ENCODE measurements at places on chromosomes 5 and 9. TPM values are rescaled to one million over a fixed set of nuclear protein-coding genes. Genes with fewer than 3 reads are reported as not detected.

The GLRA1 gene
- not detected for total RNA-seq

The F12 gene
- total RNA-seq: 52.9 TPM

The NOXA1 gene
- 3.7 TPM for total RNA-seq

The FGD3 gene
- total RNA-seq: 14.7 TPM

The TMC1 gene
- 0.53 TPM for total RNA-seq

The PCSK1 gene
- not detected for total RNA-seq

The IFNA13 gene
- total RNA-seq: not detected

DNA sequence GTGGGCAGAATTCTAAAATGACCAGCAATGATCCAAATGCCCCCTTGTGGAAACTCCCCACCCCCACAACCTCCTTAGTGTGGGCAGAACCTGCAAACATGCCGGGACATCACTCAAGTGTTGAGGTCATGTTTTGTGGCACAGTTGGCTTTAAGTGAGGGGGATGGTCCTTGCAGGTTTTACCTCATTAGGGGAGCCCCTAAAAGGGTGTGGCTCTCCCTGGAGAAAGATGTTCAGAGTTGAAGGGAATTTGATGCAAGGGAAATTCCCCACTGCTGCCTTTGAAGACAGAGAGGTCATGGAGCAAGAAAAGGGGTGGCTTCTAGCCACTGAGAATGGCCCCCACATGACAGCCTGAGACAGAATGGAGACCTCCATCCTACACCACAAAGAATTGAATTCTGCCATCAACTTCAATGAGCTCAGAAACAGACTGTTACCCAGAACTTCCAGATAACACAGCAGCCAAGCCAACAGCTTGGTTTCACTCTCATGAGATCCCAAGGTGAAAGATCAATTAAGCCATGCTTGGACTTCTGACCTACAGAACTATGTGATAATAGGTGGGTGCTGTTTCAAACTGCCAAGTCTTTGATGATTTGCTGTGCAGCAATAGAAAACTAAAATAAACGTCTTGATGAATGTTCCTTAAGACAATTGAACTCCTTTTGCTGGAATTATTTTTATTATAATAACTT lies 103.4 kb downstream of the MED10 start:
- no peak for DNase-seq

- no peak for DNase-seq
These were observed 35.5 kb downstream of the OR2Y1 start for GRCh38 chr5:180704362-180704761.

DNA sequence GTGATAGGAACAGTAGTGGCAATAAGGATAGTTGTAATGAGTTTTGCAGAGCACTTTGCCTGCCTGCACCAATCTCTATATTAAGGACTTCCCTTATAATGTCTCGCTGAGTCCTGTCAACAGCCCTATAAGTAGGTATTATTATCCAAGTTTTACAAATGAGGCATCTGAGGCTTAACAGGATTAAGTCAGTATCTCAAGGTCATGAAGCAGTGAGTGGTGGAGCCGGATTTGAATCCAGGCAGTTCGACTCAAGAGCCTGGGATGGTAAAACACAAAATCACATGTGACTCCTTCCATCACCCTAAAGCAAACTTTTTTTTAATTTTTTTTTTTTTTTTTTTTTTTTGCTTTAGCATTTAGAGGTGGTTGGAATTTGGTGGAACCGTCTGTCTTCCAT lies 59.0 kb upstream of the RARS1 start:
- no peak for DNase-seq

DNA sequence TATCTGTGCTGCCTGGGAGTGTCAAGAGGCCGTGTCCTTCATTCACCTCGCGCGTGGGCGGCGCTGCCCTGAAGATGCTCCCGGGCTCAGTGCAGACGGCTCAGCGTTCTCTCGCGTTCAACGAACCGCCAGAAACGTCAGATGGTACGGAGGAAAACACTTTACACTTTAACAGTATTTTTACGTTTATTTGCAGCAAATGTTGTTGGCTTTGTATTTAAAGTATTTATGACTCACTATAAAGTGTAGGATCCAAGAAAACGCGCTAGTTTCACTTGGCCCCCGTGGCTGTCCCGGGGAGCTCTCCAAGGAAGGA lies 544 bp upstream of the ERCC6L2 start:
- peak; percentile 58 for DNase-seq

DNA sequence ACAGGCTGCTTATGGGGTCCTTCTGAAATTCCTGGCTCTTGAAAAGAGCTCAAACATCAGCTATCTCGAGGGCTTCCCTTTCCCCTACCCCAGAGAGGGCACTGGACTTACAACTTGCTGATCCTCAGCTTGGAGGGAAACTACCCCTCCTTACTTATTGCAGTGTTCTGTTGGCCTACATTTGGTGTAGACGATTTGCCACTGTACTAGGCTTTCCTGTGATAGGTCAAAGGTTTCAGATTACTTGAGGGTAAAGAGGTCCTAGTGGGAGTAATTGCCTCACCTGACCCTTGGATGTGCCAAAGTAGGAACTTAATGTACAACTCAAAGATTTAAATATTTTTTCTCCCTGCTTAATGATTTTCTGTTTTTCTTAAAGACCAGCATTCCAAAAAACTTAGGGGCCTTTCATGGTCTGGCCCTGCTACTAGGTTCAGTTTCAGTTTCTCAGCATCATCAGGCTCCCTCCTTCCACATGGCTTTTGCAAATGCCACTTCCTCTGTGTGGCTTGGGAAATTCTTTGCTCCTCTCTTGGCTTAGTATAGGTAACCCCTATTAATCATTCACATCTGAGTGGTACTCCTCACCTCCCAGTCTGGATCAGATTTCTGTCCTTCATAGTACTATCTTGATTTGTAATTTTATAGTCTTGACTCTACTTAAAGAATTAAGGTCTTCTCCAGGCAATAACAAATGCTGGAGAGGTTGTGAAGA lies 32.4 kb downstream of the CYSTM1 start:
- DNase-seq: no peak

GRCh38 chr5:31688515-31689092 lies 49.7 kb downstream of the PDZD2 start:
- DNase-seq: no peak

DNA sequence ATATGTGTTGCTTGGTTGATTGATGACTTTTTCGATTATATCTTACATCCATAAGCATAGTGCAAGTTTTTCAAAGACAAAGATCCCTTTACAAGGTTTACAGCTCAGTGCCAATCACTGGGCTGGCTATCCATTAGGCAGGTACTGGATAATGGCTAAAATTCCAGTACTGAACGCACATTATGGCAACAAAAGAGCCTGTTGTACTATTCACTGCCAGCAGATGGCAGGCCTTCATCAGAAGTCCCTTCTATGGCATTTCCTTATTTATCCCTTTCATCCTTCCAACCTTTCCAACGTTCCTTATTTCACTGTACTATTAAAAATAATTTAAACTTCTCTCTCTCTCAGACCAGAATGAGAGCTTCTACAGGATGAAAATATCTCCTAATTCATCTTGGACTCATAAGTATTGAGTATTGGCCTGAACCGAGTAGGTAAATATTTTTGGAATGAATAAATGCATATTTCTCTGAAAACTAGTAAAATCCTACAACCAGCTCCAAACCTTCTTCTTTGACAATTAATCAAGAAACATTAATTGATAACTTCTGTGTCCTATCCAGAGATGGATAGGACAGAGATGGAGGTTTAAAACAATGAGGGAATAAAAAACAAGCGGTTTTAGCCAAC lies 6.7 kb upstream of the WNT8A start:
- peak; percentile 83 for DNase-seq

DNA sequence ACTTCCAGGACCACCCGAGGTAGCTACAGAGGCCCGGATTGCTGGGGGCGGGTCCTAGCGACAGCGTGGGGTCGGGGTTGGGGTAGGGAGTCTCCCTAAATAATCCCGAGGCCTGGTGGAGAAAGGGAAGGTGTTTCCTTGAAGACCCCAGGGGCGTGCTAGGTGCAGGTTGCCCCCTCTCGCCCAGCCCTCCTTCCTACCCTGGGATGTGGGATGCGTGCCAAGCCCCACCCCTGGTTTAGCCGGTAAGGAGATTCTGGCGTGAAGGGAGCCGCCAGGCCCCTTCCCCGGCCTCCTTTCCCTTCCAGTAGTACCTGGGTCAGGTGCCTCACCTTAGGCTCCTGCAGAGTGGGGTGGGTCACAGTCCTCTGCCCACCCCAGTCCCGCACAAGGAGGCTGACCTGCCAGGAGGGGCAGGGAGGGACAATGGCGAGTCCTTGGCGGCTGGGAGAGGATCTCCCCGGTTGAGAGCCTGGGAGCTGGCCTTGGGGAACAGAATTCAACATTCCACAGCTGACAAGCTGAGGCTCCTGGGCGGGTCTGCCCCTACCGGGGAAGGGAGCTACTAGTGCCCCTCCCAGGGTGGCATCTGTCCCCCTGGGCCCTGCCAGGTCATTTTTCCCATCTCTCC lies 674 bp downstream of the TSPAN17 start:
- DNase-seq: peak; percentile 48

DNA sequence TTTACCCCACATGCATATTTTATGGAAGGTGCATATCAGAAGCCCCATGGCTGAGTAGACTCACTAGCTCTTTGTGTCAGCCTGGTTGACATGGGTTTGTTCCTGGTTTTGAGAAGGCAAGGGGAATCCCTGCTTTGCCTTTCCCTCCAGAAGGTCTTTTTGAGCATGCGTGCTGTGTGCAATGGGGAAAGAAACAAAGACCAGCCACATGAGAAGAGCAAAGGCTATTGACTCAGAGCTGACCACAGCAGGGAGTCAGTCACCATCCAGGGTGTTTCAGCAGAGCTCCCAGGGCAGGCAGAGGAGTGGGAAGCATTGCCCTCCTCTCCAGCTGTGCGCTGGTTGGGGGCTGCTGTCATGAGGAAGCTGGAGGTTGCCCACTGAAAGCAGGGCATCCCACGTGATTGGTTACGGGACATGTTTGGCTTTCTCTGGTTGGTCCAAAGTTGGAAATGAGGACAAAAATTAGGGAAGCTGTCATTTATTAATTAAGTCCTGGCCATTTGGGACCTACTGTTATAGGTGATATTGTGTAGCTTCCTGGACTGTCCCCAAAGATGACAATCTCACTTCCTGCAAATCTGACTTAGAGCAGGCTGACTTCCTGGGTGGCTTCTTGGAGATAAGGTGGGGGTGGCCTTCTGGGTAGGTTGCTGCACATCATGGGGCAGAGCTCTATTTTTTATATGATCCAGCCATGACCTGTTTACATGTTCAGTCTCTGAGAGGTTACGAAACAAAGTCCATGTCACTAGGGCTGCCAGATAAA lies 48.9 kb upstream of the TDRD7 start:
- DNase-seq: no peak

DNA sequence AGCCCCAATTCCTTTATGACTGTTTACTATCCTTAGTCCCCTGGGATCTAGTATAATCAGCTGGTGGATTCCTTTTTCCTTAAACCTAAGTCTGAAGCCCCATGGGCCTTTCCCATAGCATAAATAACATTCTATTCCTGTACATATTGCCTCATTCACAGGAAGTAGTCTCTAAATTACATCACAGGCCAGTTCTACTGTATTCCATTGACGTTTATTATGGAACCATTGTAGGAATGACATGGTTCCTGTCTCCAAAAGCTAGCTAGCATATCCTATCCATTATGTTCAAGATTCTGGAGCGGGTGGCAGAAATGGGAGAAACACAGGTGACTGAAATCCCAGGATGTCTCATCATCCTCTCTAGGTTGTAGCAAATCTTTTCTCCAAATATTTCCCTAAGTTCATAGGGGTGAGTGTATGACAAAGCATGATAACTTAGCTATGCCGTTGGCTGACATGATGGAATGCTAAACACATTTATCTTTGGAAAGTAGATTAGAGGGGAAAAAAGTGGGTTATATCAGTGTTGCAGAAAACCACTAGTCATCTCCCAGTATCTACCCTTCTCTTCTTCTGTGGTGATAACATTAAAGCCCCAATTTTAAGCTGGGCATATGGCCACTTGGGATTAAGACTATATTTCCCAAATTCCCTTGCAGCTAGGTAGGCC lies 140.1 kb downstream of the FGF1 start:
- no peak for DNase-seq

DNA sequence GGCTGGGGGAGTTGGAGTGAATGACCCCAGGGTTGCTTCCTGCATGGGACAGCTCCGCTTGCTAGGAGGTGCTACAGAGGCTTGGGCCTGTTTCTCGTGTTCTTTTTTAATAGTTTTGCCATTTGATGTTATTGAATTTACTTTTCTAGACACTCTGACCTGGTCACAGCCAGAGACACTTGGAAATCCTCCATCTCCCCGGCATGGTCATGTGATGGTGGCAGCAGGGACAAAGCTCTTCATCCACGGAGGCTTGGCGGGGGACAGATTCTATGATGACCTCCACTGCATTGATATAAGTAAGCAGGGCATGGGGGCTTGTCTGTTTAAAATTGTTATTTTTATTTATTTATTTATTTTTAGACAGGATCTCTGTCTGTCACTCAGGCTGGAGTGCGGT lies 13.4 kb downstream of the HSPA5 start:
- DNase-seq: no peak

GRCh38 chr5:9483779-9484178 lies 62.1 kb downstream of the SEMA5A start:
- no peak for DNase-seq

- no peak for DNase-seq
These were observed 178.4 kb upstream of the MAST4 start for GRCh38 chr5:66417781-66418180.

DNA sequence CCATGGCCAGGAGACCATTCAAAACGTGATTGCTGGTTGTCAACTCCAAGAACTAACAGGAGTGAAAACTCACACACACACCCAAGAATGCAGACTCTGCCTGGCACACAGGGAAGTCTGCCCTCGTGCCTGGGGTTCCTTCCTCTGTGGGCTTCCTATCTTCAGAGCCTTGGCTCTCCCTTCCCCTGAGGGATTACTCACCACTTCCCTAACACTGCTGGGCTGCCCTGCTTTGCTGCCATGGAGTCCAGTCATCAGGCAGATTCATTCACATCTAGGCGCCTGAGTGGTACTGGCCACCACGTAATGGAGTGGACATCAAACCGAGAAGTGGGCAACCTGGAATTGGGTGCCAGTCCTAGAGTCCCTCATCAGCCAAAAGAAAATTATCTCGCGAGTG lies 76.4 kb upstream of the PRSS3 start:
- DNase-seq: no peak

- DNase-seq: no peak
These were observed 392.0 kb downstream of the TMEM161B start for GRCh38 chr5:87876616-87877015.

DNA sequence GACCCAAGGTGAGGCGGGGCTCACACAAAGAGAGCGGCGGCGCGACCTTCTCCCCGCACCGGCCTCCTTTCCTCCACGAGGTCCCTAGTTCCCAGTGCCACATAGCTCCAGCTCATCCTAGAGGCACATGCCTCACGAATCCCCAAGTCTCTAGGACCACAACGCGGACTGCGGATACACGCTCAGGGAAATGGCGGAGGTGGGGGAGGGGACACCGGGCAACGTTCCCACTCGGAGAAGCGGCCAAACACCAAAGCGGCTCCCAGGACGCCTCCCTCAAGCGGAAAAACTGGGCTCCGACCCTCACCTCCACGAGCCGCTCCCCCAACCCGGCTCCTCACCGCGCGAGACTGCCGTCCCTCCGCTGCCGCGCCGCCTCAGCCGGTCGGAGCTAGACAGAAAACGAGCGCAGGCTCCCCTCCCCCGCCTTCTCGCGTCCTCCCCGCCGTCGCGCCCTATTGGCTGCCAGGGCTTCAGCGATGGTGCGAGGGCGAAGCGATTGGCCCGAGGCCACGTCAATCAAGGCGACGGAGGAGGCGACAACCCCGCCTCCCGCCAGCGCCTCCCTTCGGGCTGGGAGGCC lies at the start of gene HNRNPK:
TSS of gene HNRNPK (minus strand) at position 404 of the 583 bp plus-strand sequence. CDS start 1,963 bp downstream, outside the sequence.
- DNase-seq: peak; percentile 99
